Natural killer cell treated with Interleukin-12 subunit alpha and Interleukin-12 subunit beta and Interleukin-15 and Interleukin-18, amount 100 ng/mL, for 72 hours (primary cell): ENCODE measurements at places on chromosomes 1 and 21.

DNA sequence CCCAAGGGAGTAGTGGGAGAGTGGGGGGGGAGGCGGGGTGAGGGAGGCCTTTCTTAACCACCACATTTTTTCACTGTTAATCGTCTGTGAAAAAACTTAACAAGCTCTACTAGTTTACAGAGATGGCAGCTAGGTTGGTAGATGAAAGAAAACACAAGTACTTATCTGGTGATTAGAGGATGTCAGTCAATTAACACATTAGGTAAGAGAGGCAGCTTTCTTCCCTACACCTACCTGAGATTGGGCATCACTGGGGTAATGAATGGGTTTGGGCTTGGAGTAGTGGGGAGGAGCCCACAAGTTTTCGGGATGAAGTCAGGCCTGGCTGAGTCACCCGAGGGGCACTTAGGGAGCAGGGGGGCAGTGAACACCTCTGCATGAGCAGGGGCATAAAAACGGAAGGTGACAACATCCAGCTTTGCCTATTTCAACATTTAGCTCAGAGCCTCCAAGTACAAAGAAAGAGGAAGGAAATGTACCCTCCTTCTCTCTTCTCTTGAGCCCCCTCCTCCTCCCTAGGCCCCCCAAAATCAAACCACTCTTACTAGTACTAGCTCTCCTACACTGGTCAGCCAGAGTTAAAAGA lies 2.5 kb downstream of the LBR start:
- no peak for DNase-seq

DNA sequence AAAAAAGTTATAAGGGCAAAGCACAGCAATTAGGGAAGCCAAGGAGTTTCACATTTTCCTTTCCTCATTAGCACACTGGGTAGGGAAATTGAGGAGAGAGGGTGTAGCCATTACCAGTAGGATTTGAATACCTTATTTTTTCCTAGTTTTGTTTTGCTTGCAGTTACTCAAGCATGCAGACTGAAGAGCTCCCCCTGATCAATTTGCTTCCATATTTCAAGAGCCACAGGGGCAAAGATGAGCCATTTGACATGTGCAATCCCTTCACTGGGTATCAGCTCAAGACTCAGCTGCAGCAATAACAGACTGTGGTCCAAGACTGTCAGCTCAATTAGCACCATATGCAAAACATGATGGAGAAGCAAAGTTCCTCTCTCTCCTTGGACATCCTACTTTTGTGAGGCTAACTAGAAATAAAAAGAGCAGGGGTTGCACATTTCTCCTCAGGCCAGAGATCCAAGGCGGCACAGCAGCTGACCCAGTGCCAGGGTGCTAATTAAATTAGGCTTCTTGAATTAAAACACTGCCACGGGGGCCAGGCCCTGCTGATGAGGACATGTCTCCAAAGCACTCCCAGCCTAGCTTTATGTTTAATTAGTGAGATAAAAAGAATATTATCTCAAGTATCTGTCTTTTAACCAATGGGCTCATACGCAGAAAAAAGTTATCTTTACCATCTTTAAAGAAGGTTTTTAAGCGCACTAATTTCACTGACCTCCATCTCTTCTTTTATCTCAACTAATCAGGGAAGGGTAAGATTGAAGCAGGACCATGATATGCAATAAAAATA lies 36.7 kb upstream of the LRRC53 start:
- no peak for DNase-seq

DNA sequence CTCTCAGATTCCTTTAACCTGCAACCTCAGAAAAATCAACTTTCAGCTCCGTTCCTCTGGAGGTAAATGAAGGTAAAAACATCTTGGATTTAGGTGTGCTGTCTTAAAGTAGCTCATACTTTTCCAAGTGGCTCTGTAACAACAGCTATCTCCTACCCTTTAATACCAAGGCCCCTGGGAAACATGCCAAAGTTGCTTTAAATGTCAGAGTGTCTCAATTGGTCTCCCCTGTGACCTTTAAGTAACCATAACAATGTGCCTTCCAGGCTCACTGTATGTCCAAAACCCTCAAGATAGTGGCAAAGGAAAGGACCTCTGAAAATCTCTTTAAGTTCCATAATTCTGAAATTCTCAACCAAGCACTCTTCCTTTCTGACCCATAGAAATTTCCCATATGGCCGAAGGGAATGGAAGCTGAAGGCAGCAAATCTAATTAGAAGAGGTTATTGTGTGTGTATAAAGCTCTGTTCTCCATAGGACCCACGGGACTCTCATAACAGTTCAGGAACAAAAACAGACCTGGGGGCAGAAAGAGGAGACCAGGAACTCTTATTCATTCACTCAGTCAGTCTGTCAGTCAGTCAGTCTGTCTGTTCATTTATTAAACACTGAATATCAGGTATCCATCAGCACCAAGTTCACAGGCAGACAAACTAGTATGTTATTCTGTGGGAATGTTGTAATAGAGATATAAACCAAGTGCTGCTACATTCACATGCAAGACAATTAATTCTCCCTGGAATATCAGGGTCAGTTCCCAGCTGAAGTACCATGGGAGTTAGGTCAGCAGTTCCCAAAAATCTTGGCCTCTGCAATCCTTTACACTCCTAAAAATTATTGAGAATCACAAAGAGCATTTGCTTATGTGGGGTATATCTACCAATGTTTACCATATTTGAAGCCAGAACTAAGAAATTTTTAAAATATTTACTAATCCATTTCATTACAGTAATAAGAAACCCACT lies 19.1 kb downstream of the ASTN1 start:
- DNase-seq, result no peak

DNA sequence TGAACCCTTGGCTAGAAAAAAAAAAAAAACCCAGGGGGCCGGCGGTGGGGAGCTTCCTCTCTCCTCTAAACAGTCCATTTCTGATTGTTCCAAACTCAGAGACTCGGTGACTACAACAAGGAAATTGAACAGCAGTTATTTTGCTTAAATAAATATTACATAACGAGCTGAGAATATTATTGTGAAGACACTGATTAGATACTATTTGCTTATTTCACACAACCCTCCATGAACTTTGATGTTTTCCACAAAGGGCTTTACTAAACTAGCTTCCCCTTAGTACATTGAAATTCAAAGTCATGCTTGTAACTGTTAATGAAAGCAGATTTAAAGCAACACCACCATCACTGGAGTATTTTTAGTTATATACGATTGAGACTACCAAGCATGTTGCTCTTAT lies at the start of gene CFHR5:
Gene CFHR5, plus strand, starts transcription at position 279 of the 400 bp plus-strand sequence. Its CDS starts 109 bp downstream, at position 388.
- no peak for DNase-seq

DNA sequence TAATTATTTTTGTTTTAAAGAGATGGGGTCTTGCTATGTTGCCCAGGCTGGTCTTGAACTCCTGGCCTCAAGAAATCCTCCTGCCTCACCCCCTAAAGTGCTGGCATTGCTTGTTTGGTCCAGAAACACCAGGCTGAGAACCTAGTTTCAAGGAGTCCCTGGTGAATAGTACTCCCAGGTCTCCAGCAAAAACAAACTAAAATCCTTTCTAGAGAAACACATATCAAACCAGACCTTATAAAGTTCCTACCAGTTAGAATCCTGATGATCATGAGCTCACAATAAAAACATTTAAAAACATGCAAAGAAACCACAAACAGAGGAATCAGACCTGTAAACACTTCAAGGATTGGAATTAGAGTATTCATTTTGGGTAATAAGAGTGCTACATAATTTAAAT lies 34.4 kb upstream of the PADI1 start:
- no peak for DNase-seq

DNA sequence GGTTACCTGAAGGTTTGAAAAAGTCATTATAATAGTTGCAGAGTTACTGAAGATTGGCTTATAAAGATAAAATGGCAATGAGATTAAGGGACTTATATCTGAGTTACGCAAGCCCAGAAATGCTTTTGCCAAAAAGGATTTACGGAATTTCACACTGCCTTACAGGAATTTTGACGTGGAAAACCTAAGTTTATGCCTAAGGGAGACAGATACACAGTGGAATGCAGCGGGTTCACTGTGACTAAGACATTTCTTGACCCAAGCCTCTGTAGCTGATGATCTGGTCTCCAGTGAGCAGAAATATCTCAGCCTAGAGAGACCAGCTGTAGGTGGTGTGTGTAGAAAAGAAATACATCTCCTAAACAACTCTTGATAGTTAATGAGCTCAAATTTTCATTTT lies 10.1 kb upstream of the EXO1 start:
- DNase-seq, result no peak

DNA sequence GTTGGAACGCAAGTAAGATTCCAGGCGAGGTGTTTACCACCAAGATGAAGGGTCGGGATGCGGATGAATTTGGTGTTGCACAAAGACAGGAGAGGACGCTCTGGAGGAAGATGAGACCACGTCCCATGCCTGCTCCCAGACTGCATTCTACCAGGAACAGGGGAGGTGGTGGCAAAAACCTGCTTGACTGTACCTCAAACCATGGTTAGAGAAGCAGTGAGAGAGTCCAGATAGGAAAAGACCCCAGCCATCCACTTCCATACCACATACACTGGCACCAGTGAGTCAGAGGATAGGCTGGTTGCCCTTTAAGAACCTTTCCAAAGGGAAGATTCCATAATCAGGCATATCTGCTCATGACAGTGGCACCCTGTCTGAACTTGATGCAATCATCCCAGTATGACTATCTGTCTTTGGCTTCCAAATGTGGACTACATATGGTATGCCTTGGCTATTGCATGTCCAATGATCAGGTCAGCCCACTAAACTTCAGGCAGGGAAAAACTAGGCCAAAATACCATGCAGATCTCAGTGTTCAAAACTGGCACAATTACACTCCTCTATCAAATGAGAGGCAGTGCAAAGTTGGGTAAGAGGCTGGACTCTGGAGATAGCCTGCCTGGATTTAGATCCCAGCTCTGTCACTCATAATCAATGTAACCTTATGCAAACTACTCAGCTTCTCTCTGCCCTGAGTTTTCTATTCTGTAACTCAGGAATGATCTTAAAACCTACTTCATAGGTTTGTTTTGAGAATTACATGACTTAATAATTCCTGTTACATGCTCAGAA lies 20.6 kb downstream of the NPR1 start:
- no peak for DNase-seq

DNA sequence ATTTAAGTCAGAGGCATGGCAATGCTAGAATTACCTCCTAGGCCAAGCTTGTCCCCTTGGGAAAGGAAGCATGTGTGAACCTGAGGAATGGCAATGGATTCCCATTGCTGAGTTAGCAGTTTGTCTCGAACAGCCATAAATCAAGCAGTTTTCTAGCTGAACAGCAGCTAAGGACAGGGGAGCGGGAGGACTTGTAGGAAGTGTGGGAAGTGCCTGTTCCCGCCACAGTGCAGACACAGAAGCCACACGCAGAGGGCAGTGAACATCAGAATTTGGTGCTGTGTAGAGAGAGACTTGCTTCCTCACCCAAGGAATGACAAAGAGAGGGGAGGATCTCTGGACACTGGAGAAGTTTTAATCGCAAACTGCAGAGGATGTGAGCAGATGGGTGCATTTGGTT lies 3.8 kb downstream of the PHGDH start:
- no peak for DNase-seq

DNA sequence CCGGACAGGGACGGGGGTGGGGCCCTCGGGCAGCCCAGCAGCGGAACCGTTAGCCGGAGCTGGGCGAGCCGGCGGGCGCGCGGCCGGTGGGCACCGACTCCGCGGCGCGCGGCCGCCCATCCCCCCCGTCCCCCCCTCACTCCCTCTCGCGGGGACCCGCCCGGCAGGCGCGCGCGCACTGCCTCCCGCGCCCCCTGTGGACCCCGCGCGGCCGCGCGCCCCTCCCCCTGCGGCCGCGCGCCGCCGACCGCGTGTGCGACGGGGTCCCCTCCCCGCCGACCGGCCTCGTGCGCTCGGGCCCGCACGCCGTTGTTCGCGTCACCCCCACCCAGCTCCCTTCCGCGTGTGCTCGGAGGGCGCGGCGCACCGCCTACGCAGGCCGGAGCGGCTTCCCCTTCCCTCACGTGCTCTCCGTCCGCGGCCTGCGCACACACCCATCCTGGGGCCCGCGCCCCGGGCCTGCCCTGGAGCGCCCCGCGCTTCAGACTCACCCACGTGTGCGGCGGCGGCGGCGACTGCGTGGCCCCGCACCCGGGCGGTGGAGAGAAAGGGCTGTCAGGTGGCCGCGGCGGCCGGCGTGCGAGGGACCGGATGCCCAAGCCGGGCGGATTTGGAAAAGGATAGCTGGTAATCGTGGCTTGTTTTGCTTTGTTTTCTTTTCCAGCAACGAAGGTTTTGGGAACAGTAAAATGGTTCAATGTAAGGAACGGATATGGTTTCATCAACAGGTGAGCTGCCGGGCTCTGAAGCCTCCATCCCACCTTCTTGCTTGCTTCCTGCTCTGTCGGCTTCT lies 717 bp downstream of the YBX1 start:
- peak; percentile 77 for DNase-seq
